H9 (cell line): ENCODE measurements at places on chromosomes 2 and 18. TPM values are rescaled to one million over a fixed set of nuclear protein-coding genes. Genes with fewer than 3 reads are reported as not detected.

GRCh38 chr18:36308711-36309435, 11.4 kb downstream of the FHOD3 start:
- H3K27ac ChIP-seq, result no peak overlapping the region
- no peak for DNase-seq
- H3K27me3 ChIP-seq, result no peaks in the 10 kb centered on the region
- H3K36me3 ChIP-seq, result no peaks in the 10 kb centered on the region
- H3K4me3 ChIP-seq, result no peak overlapping the region

DNA sequence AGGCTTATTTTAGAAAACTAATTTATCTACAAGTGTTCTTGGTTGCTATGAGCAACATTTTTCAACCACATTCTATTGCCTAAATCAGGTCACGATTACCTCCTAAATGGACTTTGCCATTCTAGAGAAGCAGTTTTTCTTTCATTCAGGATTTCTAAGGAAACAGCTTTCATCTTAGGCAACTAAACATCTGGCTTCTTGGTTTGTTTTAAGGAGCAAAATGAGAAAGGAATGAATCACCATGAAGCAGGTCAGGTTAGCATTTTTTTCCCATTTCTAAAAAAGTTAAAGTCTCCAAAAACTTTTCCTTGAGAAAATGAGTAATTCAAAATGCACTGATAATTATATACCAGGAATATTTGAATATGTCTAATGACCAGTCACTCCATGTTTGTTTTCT, 114.8 kb downstream of the GAREM1 start:
- peaks cover 4% of the 10 kb centered on the region; the same call in 1 of the 2 replicates for H3K4me1 ChIP-seq
- H3K4me3 ChIP-seq, result no peak overlapping the region
- H3K36me3 ChIP-seq, result no peaks in the 10 kb centered on the region

- no peak overlapping the region for H3K27ac ChIP-seq
- peaks cover 3% of the 10 kb centered on the region; the same call in 1 of the 2 replicates for H3K4me1 ChIP-seq
- H3K4me3 ChIP-seq, result no peak overlapping the region
These were observed 24.7 kb downstream of the TLK1 start for GRCh38 chr2:171136024-171136423.

GRCh38 chr2:163077241-163077640, 238.7 kb upstream of the KCNH7 start:
- H3K27ac ChIP-seq, result no peak overlapping the region
- DNase-seq, result no peak
- H3K36me3 ChIP-seq, result peaks cover 15% of the 10 kb centered on the region
- no peak overlapping the region for H3K4me3 ChIP-seq

GRCh38 chr18:46772357-46772756, 15.5 kb upstream of the ST8SIA5 start:
- H3K27ac ChIP-seq, result no peak overlapping the region
- H3K27me3 ChIP-seq, result no peaks in the 10 kb centered on the region
- no peak overlapping the region for H3K4me3 ChIP-seq
- H3K4me1 ChIP-seq, result peaks cover 3% of the 10 kb centered on the region; the same call in 1 of the 2 replicates

GRCh38 chr2:43538034-43538670, 57.7 kb downstream of the THADA start:
- H3K4me3 ChIP-seq, result no peak overlapping the region
- peaks cover 10% of the 10 kb centered on the region for H3K36me3 ChIP-seq

DNA sequence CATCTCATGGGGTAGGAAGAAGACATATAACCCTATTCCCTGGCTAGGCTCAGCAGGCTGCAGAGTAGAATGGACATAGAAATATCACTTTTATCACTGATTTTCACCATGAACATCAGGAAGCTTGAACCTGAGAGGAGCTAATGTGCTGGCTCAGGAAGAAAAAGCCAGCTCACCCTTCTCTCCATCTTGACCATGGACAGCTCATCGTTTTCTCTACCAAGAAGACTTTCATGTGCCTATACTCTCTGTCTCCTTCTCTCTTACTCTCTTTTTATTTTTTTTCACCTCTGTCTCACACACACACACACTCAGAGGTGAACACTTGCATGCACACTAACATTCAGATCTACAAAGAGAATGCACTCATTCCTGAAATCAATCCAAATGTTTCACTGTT, 372.8 kb upstream of the CNTNAP5 start:
- H3K4me1 ChIP-seq, result no peaks in the 10 kb centered on the region; the same call in 1 of the 2 replicates
- no peak overlapping the region for H3K27ac ChIP-seq
- H3K27me3 ChIP-seq, result no peaks in the 10 kb centered on the region
- H3K4me3 ChIP-seq, result no peak overlapping the region
- no peaks in the 10 kb centered on the region for H3K36me3 ChIP-seq
- DNase-seq, result no peak

DNA sequence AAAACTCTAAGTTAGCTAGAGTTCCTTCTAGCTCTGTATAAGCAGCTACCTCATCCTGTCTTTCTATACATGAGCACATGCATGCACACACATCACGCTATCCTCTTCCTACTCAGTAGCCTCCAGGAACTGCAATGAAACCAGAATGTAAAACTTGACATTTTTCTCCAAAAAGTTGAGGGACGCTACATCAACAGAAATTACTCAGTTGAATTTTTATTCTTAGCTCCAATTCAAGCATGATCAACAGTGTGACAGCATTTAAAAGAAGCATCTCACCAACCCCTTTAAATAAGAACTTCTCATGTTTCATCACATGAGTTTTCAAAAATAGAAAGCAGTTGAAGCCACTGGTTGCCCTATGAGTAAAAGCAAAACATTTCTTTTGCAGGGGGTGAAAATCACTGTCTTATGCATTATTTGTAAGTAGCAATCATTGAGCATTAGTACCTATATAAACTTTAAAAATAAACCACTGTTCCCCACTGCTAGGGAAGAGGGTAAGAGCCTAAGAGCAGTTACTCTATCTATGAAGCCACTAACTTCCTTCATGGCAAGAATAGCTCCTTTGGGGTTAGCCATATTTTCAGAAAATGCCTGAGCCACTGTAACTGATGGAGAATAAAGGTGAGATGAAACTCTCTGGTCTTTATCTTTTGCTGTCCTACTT, 77.9 kb upstream of the ARL5A start:
- H3K27me3 ChIP-seq, result no peaks in the 10 kb centered on the region; the same call in 1 of the 2 replicates
- no peaks in the 10 kb centered on the region for H3K36me3 ChIP-seq
- 0 out of 2 replicates have a peak, but pooled peaks cover 2% of the 10 kb centered on the region for H3K4me1 ChIP-seq
- H3K4me3 ChIP-seq, result no peak overlapping the region
- DNase-seq, result no peak

- no peaks in the 10 kb centered on the region for H3K4me1 ChIP-seq
- no peak overlapping the region for H3K27ac ChIP-seq
- peaks cover 2% of the 10 kb centered on the region; the same call in 1 of the 2 replicates for H3K36me3 ChIP-seq
- no peak for DNase-seq
- no peak overlapping the region for H3K4me3 ChIP-seq
These were observed 12.7 kb downstream of the OLA1 start for GRCh38 chr2:174235680-174236079.

GRCh38 chr2:24512831-24513230, 21.8 kb downstream of the NCOA1 start:
- no peaks in the 10 kb centered on the region; the same call in 1 of the 2 replicates for H3K4me1 ChIP-seq
- H3K36me3 ChIP-seq, result no peaks in the 10 kb centered on the region
- no peak for DNase-seq
- no peaks in the 10 kb centered on the region for H3K27me3 ChIP-seq

- no peaks in the 10 kb centered on the region; the same call in 1 of the 2 replicates for H3K27me3 ChIP-seq
- H3K36me3 ChIP-seq, result no peaks in the 10 kb centered on the region; the same call in 2 of the 3 replicates
- H3K4me3 ChIP-seq, result no peak overlapping the region
- no peak overlapping the region for H3K27ac ChIP-seq
These were observed 38.3 kb upstream of the ITGB6 start for GRCh38 chr2:160238392-160238791.

DNA sequence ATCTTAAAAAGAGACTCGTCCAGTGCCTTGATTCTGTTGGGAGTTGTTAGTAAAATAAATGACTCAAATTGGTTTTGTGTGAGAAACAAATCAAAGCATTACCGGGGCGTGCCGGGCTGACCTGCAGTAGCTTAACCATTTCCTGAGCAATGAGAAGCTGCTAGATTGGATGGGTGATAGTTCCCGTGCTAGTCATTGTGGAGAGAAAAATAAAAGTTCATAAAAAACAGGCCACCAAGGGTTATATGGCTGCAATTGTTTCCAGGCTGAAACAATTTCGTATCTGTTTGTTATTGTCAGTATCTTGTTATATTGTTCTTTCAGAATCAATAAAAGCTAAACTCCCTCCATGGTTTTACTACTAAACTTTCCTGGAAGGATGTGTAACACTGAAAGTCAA, 314.4 kb downstream of the MTX2 start:
- H3K4me3 ChIP-seq, result no peak overlapping the region
- no peak overlapping the region for H3K27ac ChIP-seq
- no peaks in the 10 kb centered on the region for H3K36me3 ChIP-seq
- no peak for DNase-seq
- H3K4me1 ChIP-seq, result no peaks in the 10 kb centered on the region
- no peaks in the 10 kb centered on the region for H3K27me3 ChIP-seq

DNA sequence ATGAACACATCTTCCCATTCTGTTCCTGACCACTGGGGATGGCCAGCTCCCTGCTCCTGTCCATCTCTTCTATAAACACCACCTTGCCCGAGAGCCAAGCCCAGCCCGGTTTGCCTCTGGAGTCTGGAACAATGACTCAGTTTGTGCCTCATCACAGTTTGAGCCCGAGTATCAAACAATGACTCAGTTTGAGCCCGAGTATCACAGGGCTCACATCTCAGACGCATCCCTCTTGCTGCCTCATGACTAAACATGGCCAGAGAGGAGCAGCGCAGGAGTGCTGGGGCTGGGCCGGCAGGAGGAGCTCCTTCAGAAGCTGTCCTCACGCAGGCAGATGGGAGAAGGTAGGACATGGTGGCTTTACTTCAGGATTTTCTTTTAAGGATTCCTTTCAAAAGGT, 68.7 kb downstream of the PXDN start:
- H3K27ac ChIP-seq, result no peak overlapping the region
- no peak for DNase-seq
- no peaks in the 10 kb centered on the region for H3K4me1 ChIP-seq
- no peaks in the 10 kb centered on the region for H3K27me3 ChIP-seq
- H3K36me3 ChIP-seq, result peaks cover 20% of the 10 kb centered on the region; the same call in 2 of the 3 replicates

- H3K4me3 ChIP-seq, result no peak overlapping the region
- no peaks in the 10 kb centered on the region for H3K27me3 ChIP-seq
- no peaks in the 10 kb centered on the region for H3K4me1 ChIP-seq
- no peak overlapping the region for H3K27ac ChIP-seq
- H3K36me3 ChIP-seq, result no peaks in the 10 kb centered on the region
- no peak for DNase-seq
These were observed 48.7 kb upstream of the AGAP1 start for GRCh38 chr2:235445116-235445515.

DNA sequence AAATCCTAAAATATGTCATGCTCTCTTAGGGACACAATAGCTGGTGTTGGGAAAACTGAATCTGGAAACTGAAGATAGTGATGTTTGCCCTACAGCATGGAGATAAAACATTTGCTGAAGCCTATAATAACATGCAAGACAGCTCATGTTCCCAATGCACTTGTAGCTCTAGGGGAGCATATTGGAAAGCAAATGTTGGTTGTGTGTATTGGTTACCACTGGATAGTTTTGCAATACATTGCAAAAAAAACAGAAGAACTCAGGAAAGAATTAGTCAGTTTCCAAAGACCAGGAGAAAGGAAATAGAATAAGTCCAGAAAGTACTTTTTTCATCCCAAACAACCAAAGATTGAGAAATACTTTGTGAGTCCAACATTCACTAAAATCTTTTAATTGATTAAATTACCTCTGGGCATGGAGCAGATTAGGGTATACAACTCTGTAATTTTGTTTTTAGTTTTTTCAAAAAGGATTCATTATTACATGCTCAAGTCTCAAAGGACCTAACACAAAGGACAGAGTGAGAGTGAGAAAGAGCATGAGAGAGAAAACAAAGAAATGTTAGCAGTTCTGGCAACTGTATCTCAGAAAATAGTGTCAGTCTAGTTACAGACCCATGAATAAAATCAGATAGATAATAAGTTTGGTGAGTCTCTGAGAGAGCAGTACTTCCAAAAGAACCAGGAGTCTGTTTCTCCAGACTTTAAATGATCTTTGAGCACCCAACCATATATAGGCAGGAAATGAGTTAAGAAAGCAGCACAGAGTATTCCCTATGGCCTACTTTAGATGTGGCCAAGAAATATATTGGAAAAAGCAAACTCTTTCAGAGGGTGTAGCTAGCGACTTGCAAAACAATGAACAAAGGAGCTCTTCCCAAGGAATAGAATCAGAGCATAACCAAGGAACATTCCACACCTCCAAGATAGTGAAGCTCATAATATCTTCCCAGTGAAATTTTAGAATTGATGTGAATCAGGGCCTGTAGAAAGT, 36.6 kb upstream of the COL3A1 start:
- no peak overlapping the region for H3K4me3 ChIP-seq
- H3K27ac ChIP-seq, result no peak overlapping the region
- H3K4me1 ChIP-seq, result no peaks in the 10 kb centered on the region
- no peaks in the 10 kb centered on the region for H3K36me3 ChIP-seq

GRCh38 chr2:26526589-26526988, 48.7 kb upstream of the OTOF start:
- H3K4me1 ChIP-seq, result no peaks in the 10 kb centered on the region
- H3K27me3 ChIP-seq, result no peaks in the 10 kb centered on the region
- no peak overlapping the region for H3K4me3 ChIP-seq
- no peaks in the 10 kb centered on the region for H3K36me3 ChIP-seq

GRCh38 chr2:126790987-126791780, 107.5 kb upstream of the TEX51 start:
- H3K4me1 ChIP-seq, result no peaks in the 10 kb centered on the region
- H3K27ac ChIP-seq, result no peak overlapping the region
- no peak overlapping the region for H3K4me3 ChIP-seq

- no peak for DNase-seq
- no peak overlapping the region for H3K27ac ChIP-seq
- H3K36me3 ChIP-seq, result no peaks in the 10 kb centered on the region
These were observed 162.2 kb upstream of the BOD1L2 start for GRCh38 chr18:56984731-56985130.

DNA sequence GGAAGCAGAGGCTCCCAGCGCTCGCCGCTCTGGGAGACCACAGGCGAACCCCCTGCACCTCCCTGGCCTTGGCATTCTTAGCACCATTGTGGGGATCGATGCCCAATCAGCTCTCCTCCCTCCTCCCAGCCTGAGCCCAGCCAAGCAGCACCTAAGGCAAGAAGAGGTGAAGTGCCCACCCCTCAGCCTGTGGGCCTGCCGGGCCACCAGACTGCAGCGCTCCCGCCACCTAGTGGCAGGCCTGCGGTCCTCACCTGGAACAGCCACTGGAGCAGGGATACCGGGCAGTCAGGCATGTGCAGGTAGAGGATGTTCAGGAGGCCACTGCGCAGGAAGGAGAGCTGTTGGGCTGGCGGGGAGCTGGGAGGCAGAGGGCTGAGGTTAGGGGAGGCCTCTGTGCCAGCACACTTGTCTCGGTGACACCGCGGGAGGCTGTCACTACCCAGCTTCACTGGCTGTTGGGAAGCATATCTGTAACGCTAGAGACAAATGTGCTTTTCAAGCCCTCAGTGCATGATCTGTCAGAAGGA, 35.2 kb downstream of the FAM178B start:
- no peak overlapping the region for H3K27ac ChIP-seq
- H3K4me3 ChIP-seq, result no peak overlapping the region
- peak; percentile 96 for DNase-seq
- H3K27me3 ChIP-seq, result no peaks in the 10 kb centered on the region; the same call in 1 of the 2 replicates

Gene SERPINB3
- 1.7 TPM in 2 replicates for total RNA-seq

Gene SULT1C2
- total RNA-seq, result 1.6 and 2.2 TPM in 2 replicates

Gene TET3
- 21.8 and 24.7 TPM in 2 replicates for total RNA-seq

Gene CCDC85A
- 0.17 TPM in 1 of 2 replicates, not detected in the other for total RNA-seq

Gene KCNK3
- 0.09 TPM in 1 of 2 replicates, not detected in the other for total RNA-seq

Gene PMAIP1
- total RNA-seq, result 149 and 152 TPM in 2 replicates

Gene PPP1R1C
- total RNA-seq, result 4.0 and 5.4 TPM in 2 replicates

Gene VAMP5
- total RNA-seq, result 0.57 and 0.59 TPM in 2 replicates
